ENCODE measurements at places on chromosomes 4 and X.

DNA sequence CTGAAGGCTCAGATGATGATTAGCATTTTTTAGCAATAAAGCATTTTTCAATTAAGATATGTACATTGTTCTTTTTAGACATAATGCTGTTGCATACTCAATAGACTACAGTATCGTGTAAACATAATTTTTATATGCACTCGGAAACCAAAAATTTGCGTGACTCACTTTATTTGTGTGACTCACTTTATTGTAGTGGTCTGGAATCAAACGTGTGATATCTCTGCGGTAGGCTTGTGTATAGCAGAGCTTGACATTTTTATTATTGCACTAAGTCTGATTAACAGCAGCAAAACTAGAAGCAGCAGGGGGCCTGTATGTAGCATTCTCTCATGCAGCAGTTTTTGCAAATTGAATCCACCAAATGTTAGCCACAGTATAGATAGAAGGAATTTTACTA, 119.1 kb upstream of the PRDX4 start:
- no peak for DNase-seq

DNA sequence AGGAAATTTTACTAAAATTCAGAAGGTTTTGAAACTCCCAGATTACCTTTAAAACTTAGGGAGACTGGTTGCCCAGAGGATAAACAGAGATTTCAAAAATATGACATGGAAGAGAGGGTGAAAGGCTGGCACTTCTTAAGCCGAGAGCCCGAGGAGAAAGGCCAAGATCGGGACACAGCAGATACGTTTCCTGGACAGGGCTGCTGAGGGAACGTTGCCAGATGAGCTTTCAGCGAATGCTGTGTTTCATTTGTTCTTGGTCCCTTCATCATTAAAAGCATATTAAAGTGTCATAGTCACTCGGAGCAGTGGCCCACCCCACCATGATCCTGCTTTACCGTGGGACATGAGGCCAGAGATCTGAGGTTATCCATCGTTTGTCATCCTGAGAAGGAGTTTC, 37.9 kb upstream of the STOX2 start:
- no peak for DNase-seq

DNA sequence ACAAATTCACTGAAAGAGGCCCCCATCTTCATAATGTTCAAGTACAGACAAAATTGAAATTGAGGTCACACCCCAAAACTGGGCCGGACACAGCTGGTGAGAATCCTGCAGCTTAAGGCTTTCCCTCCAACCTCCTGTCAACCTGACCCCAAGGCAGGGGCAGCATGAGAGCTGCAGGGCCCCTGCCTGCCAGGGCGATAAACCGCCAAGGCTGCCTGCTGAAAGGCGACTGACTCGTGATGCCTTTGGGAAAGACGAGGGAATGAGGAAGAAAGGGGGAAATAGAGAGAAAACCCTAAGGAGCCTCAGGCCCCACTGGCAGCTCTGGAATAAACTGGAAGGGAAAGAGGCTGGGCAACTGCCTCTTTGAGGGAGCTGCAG, 7.3 kb upstream of the IRAK1 start:
- DNase-seq = no peak

DNA sequence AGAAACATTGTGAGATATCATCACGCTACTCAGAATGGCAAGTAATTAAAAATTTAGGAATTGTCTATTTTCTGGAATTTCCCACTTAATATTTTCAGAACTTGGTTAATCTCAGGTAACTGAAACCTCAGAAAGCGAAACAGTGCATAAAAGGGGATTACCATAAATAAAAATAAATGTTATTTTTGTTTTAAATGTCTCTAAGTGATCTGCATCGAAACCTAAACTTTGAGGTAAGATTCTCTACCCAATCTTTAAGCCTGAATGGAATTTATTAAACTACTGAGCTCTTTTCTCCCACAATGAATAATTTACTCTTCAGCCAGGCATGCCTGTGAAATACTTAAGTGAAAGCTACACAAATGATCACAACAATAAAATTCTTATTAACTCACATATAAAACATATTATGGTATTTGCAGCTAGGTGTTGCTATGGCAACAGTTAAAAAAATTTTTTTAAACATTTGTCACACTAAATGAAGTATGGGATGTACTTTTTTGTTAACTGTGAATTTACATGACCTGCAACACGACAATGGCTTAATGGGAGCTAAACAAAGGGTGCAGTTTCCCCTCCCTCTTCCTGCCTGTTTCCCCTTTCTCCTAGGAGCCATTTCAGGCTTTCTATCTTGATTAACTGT, 220.2 kb upstream of the PRPS2 start:
- no peak for DNase-seq

DNA sequence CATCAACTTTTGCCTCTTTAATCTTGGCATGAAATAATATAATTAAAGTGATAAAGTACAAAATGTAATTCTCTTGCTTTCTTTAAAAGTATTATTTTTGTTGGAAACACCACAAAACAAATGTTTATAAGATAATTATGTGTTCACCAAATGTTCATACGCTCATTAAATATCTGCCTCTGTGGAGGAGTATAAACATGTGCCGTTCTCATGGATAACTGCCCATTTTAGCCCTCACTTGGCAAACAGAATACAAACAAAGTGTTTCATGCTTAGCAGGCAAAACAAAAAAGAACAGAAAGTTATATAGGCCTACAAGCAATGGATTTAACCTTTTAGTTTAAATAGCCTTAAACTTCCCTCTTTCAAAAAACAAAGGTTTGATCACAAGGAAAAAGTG, 800.5 kb upstream of the DIAPH2 start:
- no peak for DNase-seq

DNA sequence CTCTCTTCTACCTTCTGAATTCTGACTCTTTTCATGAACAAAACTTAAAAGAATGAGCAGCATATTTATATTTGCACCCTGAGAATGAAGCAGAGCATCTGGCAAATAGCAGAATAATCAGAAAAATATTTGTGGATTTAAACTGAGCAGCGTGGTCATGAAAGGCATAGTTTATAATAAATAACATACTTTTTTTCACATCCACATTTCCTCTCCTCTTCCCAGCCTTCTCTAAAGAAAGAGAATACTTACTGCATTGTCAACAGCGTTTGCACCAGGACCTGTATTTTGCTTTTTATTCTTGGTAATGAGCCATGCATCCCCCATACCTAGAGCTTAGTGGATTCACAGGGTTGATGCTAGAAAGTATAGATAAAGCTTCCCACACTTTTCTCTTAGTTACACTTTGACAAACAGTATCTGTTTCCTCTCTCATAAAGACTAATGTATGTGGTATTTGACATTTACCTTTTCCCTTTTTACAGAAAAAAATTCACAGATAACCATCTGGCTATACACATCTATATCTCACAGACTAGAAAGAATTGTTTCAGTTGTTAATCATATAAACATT, 131.5 kb downstream of the PRSS12 start:
- DNase-seq = no peak

- no peak for DNase-seq
Measured at GRCh38 chr4:125952631-125953030, 637.9 kb downstream of the FAT4 start.

DNA sequence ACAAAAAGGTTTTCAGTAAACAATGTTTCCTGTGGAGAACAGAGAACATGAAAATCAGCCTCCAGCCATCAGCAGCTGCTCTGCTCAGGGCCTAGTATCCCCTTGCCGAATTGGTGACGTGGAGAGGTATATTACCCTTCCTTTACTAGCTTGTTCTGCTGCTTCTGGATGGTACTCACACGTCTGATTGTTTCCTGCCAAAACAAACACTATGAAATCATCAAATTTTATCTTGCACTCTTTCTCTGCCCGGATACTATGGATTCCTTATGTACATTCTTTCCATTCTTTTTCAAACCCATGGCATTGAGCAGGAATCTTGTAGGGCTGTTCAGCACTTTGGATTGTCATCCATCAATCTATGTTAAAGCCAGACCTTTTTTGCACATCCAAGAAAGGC, 18.8 kb upstream of the METAP1 start:
- DNase-seq = no peak

DNA sequence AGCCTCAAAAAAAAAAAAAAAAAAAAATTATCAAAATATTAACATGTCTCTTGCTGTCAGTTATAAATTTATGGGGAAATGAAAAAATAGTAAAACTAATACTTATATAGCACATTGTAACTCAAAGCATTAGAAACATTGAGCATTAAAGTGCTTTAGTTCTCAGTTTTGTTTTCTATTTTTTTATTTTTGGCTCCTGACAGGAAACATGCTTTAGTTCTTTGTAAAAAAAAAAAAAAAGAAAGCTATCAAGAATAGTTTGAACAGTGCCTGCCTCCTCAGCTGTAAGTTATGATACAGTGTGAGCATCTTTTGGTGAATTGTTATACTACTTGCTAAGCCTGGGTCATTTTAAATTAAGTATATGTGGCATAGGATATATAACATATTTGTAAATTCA, 5.1 kb upstream of the CENPC start:
- no peak for DNase-seq

- DNase-seq = no peak
Measured at GRCh38 chrX:94045724-94046123, 371.7 kb downstream of the FAM133A start.

DNA sequence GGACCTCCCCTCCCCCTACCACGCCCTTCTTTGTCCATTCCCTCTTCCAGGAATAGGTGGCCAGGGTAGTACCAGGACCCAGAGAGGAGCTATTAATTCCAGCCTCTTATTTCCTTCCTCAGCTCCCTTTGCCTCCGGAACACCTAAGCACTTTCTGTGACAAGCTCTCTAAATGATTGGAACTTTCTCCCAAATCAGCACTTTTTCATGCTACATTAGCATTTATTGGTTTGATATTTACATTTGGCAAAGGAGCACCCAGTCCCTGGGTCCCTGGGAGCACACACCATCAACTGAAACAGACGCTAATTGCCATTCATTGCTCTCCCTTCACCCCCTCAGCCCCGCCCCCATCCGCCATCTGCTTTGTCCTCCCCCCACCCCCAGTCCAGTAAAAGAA, 182.0 kb upstream of the BCOR start:
- no peak for DNase-seq

GRCh38 chrX:81174286-81174685, 27.4 kb downstream of the HMGN5 start:
- no peak for DNase-seq

- DNase-seq = no peak
Measured at GRCh38 chr4:54779476-54780148, 121.9 kb downstream of the KIT start.

Data from activated naive CD4-positive, alpha-beta T cell treated with Interleukin-2 at 50 U/mL for 16 hours (primary cell).